Astrocyte of the cerebellum (primary cell): ENCODE measurements at places on chromosomes 12 and 14.

DNA sequence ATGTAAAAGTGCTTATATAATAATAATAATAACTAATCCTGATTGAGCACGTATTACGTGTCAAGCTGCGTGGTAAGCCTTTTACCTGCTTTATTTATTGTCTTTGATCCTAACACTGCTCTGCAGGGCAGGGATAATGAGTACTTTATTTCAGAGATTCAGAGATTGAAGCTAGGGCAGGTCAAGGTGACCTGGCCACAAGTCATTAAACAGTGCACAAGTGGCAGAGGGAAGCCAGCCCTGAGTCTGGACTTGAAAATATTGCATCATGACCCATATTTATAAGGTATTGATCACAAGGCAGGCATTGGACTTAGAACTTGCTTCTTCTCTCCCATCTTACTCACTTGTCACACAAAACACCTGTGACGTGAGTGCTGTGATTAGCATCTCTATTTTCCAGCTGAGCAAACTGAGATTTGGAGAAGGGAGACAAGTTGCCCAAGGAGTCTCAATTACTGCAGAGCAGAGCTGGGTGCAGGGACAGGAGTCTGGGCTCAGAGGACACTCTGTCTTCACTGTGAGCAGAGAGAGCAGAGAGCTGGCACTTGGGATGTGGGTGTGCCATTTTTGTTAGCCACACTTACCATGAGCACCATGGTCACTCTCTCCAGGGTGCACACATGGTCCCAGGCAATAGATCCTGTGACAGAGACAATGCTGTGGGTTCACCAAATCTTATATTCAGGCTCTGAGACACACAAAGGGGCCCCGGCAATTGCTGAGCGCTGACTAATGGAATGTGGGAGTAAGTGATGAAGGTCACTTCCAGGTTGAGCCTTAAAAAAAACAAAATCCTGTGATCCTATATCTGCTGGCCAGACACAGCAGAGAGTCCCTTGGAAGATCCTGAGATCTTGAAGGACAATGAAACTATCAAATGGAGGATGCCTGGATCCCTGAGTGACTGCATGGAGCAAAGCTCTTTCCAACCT, 113.2 kb upstream of the MED13L start:
- DNase-seq = no peak

- no peak for DNase-seq
These were observed 69.0 kb downstream of the ITPK1 start for GRCh38 chr14:93046705-93047050.

- peak; percentile 37 for DNase-seq
These were observed 24.0 kb upstream of the LGR5 start for GRCh38 chr12:71415336-71416231.

DNA sequence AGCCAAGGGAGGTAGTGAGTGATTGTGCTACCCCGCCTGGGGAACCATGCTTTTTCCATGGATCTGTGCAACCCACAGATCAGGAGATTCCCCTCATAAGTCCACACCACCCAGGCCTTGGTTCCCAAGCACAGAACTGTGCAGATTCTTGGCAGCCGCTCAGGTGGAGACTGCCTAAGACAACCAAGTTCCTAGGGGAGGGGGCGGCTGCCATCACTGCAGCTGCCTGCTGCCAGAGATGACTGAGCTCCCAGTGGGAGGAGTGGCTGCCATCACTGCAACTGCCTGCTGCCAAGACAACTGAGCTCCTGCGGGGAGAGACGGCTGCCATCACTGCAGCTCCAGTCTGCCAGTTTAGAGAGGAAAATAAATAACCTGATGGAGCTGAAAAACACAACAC, 138.3 kb upstream of the GARIN2 start:
- DNase-seq = no peak

DNA sequence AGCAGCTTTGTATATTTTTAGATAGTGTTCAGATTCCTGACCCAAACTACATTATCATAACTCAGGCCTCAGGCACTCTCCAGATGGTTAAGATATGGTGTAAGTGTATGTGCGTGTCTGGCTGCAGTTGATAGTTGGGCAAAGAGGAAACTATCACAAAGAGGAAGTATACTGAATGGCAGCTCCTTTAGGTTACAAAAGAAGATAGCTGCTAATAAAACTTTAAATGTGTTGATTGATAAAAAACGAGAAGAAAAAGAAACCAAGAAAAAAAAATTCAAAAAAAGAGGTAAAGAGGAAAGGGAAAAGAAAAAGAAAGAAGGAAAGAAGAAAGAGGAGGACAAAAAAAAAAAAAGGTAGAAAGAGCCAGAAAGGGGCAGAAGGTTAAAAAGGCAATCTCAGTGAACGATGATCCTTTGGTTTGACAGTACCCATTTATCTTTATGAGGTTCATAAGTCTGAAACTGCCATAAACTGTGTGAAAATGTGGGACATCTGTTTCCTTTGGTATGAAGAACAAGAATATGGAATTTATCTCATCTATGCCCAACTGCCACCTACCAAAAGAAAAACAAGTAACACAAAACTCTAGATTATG, 42.2 kb downstream of the TAOK3 start:
- DNase-seq = no peak

DNA sequence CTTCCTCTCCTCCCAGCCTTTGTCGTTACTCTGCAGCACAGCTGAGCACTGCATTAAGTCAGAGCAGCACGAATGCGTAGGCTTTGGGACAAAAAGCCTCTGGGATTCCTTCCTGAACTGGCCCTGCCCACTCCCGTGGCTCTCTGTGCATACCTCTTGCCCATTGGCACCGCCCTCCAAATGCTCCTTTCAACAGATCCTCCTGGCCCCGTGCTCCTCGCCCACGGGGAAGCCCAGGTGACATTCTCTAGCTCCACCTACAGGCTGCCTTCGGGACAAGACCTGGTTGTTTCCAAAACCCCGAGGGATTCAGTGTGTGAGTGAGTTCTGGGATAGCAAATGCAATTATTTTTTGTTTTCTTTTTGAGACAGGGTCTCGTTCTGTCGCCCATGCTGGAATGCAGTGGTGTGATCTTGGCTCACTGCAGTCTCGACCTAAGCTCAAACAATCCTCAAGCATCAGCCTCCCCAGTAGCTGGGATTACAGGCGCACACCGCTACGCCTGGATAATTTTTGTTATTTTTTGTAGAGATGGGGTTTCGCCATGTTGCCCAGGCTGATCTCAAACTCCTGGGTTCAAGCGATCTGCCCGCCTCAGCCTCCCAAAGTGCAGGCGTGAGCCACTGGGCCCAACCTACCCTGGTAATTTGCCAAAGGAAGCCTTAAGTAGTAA, 17.9 kb upstream of the TDRD9 start:
- DNase-seq = peak; percentile 57

GRCh38 chr14:53925201-53925766, 31.3 kb downstream of the BMP4 start:
- DNase-seq = no peak

- DNase-seq = peak; percentile 63
These were observed 255.8 kb upstream of the HMGA2 start for GRCh38 chr12:65568517-65568916.

DNA sequence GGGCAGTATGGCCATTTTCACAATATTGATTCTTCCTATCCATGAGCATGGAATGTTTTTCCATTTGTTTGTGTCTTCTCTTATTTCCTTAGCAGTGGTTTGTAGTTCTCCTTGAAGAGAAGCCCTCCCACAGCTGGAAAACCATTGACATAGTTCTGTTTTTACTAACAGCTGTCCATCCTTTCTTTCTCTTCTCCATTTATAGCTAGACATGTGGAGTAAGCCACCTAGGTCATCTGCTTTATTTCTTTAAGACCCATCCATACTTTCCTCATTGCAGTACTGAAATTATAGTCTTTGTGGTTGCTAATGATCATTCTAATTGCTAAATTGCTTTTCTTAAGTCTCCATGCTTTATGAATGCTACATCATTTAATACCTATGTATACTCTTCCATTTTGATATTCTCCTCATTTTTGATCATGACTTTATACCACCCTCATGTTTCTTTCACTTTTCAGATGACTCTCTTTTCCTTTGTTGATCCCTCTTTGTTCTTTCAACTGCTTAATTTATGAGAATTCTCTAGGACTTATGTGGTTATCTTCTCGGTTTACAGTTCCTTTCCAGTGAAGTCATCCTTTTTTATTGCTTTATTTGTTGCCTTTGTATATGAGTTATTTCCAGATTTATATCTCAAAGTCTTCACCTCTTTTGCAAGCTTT, 114.2 kb downstream of the PCNX1 start:
- peak; percentile 36 for DNase-seq

DNA sequence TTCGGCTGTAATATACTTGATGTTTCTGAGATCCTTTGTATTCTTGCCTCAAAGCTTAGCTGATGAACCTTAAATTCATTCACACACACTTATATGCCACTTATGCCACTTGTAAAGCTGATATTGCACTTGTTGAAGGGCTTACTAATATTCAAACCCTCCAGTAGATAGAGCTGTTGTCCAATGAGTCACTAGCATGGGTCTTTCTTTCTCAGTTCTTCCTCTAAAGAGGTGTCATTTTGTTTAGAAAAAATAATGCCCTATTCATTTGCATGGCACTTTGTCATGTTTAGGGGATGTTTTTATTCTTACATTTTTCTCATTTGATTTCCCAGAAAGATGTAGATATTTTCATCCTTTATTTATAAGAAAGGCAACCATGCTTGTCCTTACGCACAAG, 56.4 kb downstream of the MON2 start:
- DNase-seq = no peak

- DNase-seq = no peak
These were observed 24.6 kb upstream of the KLRD1 start for GRCh38 chr12:10283027-10283426.

- no peak for DNase-seq
These were observed 107.4 kb downstream of the AEBP2 start for GRCh38 chr12:19546611-19547162.

GRCh38 chr12:120466560-120467315, 2.8 kb downstream of the SRSF9 start:
- DNase-seq = no peak

- DNase-seq = no peak
These were observed 161.1 kb upstream of the TRHDE start for GRCh38 chr12:72110937-72111650.
